ENCODE measurements at places on chromosomes 13 and 19. TPM values are rescaled to one million over a fixed set of nuclear protein-coding genes. Genes with fewer than 3 reads are reported as not detected.
A peak's percentile ranks its signal among the peaks of the same experiment; 100 is the strongest.

The DPP9 gene
- 34.0 TPM for total RNA-seq

The MEDAG gene
- not detected for total RNA-seq

The TTYH1 gene
- total RNA-seq = not detected

The NCCRP1 gene
- 9.5 TPM for total RNA-seq

The EDDM13 gene
- total RNA-seq = not detected

The NPHS1 gene
- total RNA-seq = not detected

The SGCG gene
- total RNA-seq = 1.2 TPM

The ZNF714 gene
- 7.3 TPM for total RNA-seq

The ZNF77 gene
- 7.9 TPM for total RNA-seq

The NKG7 gene
- not detected for total RNA-seq

The LILRA1 gene
- not detected for total RNA-seq

DNA sequence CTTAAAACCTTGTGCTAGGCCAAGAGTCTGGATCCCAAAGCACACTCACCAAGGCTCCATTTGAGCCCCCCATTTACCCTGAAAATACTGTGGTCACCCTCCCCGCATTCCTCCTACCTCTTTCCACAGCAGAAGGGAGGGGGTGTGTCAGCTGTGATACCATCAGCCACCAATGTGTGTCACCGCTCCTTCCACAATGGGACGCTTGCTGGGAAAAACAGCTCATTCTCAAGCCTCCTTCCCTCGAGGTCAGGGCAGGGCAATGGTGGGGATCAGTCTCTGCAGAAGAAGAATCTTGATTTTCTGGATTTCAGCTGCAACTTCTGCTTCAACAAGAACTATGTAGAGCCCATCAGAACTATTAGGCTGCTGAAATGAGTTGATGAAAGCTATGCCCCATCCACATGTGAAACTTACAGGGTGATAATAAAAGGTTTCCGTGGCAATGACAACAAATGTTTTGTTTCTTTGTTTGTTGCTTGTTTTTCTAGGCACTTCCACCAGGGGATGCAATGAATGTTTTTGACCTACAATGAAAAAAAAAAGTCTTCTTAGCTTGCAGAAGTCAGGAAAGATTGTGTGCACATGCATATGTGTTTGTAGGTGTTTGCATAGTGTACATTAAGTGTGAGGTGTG is 26.4 kb upstream of the ZNF507 start:
- no peak for DNase-seq

- no peak for DNase-seq
Observed at GRCh38 chr19:33467851-33468250, 53.7 kb downstream of the PEPD start.

DNA sequence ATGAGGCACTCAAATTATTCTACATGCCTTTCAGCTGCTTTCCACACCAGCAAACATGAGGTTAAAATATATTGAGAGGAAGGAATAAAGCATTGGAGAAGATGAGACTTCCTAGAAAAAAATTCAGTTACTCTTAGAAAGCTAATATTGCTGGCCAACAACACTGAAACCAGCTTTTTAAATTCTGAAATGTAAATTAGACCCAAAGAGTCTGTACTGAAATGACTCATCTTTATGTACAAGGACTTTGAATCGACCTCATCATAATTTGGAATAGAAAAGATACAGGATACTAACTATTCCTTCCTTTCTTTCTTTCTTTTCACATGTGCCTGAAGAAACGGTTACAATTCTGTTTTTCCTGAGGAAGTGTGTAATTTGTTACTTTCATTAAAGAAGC is 6.5 kb upstream of the HSPH1 start:
- DNase-seq = no peak

DNA sequence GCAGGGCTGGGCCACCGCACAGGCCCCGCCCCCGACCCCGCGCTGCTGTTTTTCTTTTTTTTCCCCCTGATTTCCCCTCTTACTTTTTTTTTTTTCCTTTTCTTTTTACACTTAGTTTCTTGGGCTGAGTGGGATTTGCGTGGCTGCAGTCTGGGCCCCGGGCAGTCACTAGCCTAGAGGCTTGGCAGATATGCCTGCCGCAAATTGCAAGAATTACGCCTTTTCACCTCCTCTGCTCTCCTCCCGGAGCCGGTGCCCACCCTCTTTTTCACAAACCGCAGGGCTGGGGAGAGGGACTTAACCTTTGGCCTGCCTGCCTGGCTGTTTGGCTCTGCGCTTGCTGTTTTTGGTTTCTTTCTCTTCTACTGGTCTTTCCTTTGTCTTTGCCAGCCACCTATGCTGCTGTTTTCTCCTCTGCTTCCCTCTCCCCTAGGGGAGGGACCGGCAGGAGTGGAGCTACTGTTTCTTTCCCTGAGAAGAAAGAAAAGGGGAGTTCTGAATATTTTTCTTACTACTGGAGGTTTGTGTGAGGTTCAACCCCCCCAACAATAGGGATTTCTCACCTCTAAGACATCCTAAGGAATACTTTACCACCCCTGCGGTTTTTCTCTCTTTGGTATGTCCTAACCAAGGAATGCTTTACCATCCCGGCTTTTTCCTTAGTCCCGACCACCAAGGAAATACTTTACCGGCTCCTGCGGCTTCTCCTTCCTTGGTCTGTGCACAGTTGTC is 11.0 kb downstream of the ZNF552 start:
- DNase-seq = peak; percentile 62

DNA sequence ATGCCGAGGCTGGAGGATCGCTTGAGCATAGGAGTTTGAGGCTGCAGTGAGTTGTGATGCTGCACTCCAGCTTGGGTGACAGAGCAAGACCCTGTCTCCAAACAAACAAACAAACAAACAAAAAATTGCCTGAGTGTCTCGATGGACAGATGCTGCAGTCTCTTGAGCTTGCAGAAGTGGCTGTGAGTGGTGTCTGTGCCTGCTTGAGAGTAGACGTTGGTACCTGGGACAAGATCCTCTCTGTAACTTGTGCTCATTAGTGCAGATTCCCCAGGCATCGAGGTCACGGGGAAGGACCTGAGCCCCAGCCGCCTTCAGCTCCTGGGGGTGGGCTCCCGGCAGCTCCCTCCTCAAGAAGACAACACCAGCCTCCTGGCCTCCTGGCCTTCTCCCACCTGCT is 8.6 kb upstream of the C5AR2 start:
- no peak for DNase-seq

GRCh38 chr13:110319774-110320509 is 12.9 kb downstream of the COL4A2 start:
- DNase-seq = peak; percentile 92

GRCh38 chr19:3503036-3503572 is 2.6 kb upstream of the DOHH start:
- no peak for DNase-seq

DNA sequence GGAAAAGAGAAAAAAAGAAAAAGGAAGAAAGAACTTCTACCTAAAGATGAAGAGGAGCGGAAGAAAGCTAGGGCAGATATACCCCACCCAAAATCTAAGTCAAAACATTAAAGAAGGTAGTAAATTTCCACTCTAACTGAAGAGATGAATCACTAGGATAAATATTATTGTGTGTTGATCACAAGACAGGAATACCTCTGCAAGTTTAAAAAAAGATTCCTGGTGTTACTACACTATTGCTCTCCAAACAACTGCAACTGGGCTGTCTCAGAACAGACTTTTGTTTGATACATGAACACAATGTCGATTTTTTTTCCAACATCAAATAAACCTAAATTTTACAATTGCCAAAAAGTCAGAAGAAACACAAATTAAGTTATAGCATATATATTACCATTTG is 6.8 kb downstream of the HSPH1 start:
- no peak for DNase-seq

- DNase-seq = no peak
Observed at GRCh38 chr13:51731759-51732158, 72.2 kb downstream of the DHRS12 start.

DNA sequence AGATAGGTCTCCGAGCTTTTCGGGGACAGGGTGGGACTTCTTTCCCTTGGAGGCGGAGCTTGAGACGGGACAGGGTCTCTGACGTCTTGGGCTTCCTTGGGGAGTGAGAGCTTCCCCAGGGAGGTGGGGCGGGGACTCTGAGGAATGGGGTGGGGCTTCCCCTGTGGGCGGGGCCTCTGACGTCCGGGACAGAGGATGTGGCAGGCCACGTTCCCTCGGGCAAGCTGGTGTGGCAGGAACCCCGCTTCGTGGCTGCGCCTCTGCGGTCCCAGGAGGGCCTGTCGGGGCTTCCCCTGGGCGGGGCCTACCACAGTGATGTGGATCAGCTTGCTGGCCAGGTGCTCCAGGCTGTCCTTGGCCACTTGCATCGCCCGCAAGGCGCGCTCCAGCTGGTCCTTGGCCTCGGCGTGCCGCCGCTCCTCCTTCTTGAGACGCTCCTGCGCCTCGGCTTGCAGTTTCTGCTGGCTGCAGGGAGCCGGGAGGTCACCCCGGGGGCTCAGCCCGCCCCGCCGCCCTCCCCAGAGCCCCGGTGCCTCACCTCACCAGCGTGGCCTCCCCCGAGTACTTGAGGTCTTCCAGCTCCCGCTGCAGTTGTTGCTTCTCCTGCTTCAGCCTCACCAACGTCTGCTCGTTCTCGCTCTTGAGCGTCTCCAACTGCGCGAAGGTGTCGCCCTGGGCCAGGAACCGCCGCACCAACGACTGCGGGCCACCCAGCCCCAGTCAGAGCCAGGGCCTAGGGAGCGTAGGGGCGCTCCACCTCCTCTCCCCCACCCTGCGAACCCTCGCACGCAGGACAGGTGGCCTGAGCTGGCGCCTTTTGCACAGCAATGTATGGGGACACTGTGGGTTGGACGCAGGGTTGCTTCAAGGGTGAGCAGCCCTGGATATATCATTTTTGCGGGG is 3.3 kb upstream of the RGL3 start:
- DNase-seq = peak; percentile 85

DNA sequence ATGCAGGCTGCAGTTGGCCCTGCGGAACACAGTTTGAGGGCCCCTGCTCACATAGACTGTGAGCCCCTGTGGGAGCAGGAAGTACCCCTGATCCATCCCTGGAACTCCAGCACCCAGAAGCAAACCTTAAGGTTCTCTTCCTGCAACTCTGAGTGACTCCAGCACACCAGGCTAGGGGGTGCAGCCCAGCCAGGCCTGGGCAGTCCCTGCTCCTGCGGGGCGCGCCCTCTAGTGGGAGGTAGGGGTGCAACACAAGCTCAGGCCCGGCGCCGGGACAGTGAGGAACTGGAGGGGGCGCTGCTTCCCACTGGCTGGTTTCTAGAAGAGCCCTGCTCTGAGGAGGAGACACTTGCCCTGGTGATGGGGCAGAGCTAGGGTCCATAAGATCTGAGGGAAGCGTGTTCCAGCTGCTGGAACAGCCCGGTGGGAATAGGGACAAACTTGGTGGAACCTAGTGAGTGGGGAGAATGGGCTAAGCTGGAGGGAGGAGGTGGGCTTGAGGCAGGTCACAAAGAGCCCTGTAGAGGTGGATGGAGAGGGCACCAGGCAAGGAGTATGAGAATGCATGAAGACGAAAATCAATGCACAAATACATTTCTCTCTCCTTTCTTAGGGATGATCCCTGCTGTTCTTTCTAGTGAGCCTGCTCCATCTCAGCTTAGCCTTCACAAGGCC is 5.0 kb downstream of the ZSCAN5A start:
- DNase-seq = no peak

DNA sequence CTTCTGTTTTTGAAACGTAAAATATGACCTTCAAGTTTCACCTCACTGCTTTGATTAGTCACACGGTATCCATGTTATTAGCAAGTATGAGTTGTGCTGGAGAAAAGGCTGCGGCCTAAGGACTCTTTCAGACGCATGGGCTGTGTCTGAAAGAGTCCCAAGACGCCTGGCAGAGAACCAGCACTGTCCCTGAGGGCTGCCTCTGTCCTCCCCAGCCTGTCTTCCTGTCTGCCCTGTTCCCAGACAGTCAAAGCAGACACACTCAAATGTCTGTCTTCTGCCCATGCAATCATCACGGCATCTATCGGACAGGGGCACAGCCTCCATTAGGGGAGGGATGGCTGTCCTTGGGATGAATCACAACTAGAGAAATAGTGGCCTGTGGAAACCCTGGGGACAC is 65.5 kb downstream of the DPY19L3 start:
- DNase-seq = no peak

DNA sequence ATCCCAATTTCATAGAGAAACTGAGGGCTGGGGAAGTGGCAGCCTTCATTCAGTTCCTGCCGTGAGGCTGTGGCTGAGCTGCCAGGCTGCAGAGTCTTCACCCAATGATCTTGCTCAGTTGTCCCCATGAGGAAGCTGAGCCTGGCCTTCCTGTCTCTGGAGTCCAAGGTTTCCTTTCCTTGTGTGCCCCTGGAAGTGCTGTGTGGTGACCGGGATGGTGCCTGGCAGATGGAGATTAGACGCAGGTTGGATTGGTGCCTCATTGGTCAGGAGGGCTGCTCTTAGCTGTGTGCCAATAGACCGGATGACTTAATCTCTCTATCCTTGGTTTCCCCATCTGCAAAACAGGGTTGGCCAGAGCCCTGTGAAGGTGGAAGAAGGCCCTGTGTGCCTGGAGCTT is 24.6 kb downstream of the DNM2 start:
- no peak for DNase-seq

GRCh38 chr13:65841156-65841555 is 1389.0 kb downstream of the PCDH9 start:
- DNase-seq = no peak

- DNase-seq = no peak
Observed at GRCh38 chr13:29589234-29589633, 6.3 kb downstream of the SLC7A1 start.

- DNase-seq = peak; percentile 30
Observed at GRCh38 chr13:48571126-48571913, 38.4 kb upstream of the RCBTB2 start.

DNA sequence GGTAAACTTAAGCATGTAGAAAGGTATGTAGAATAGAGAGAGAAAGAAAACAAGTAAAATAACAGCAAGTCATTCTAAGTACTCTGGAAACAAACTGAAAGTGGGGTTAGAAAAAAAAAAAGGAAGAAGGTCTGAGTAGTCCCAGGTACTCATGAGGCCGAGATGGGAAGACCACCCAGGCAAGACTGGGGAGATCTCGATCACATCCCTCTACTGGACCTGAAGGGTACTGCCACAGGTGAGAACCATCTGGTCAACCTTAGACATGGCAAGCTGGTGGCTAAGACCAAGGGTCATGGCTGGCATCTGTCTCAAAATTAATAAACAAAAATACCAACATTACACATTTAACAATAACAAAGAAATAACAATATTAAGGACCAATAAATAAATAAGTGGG is 36.3 kb upstream of the ZNF724 start:
- no peak for DNase-seq

DNA sequence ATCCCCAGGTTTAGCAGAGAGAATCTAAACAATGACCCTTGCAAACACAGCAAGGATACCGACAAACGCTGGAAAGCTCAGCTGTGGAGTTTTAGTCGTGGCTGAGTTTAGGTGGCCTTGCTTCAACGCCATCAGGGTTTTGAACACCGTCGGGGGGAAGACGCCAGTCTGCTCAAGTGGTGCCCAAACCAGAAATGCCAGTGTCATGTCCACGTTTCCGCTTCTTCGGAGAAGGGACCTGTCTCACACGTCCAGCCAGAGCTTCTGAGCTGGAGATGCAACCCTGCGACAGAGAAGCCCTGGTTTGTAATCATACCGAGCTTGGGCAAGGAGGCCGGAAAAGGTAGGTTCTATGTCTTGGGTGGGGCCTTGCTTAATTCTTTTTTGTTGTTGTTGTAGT is 42.6 kb upstream of the ATP11A start:
- no peak for DNase-seq

- no peak for DNase-seq
Observed at GRCh38 chr13:42591602-42592001, 17.6 kb downstream of the TNFSF11 start.

- no peak for DNase-seq
Observed at GRCh38 chr13:27793507-27794367, 1.5 kb downstream of the GSX1 start.

GRCh38 chr19:35115177-35115951 is at the start of gene FXYD3:
TSS of gene FXYD3 (plus strand) at chr19:35115823. CDS start at chr19:35119377, 3,554 bp downstream.
- peak; percentile 41 for DNase-seq
